ENCODE measurements at places on chromosomes 5 and 9.
A peak's percentile ranks its signal among the peaks of the same experiment; 100 is the strongest.

- peak; percentile 72 for DNase-seq
These were observed 121.0 kb upstream of the GAS1 start for GRCh38 chr9:87068177-87068840.

- no peak for DNase-seq
These were observed 183.3 kb downstream of the SEMA5A start for GRCh38 chr5:9362600-9362999.

- DNase-seq: no peak
These were observed 18.8 kb downstream of the FUBP3 start for GRCh38 chr9:130598188-130598587.

DNA sequence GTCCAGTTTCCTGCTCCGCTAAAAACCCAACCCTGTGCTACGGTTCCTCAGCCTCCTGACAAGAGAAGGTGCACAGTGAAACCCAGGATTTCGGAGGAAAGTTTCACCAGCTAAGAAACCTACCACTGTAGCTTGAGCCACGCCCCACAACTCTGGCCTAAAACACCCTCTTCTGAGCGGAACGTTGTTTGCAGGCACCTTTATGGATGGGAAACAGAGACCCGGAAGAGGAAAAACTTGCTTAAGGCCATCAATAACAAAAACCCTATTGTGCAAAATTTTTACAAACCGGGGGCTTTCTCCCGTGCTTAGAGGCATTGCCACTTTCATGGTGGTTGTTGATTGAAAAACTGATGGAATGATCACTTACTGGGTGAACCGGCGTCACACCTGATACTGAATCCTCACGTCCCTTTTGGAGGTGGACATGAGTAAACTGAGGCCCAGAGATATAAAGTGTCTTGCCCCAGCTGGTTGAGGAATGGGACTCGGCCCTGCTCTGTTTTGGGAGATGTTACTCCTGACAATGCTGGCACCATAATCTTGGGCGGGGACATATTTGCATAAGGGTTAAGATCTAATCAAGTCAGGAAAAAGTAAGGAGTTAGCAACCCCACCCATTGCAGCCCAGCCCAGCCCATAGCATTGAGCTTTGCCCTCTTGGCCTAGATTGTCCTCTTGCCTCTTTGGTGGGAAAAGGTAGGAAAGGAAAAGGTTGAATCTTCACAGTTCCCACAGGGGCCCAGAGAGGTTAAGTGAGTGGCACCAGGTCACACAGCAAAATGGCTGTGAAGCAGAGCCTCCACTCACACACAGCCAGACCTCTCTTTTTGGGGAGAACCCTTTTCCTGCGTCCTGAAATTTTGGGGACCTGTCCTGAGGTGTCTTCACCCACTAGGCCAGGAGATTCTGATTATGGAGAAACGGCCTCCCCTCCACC is 23.2 kb upstream of the PTGS1 start:
- DNase-seq: no peak

DNA sequence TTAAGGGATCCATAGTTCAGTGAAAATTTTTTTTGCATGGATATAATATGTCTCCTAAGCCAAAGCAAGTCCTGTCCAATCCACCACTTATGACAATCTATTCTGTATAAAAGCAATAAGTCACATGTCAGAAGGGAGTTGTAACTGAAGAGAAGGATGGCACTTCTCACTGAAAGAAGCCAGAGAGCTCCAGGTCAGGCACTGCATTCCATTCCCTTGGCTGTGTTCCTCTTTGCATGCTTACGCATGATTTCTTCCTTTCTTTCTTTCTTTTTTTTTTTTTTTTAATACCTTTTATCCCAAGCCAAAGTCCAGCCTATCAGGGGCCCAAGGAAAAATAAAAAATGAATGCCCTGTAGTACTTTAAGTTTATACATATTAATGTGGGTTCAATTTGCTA is 39.8 kb downstream of the MAMDC2 start:
- no peak for DNase-seq

GRCh38 chr9:90848866-90849265 is 47.2 kb downstream of the SYK start:
- no peak for DNase-seq

- no peak for DNase-seq
These were observed 6.6 kb upstream of the CEMIP2 start for GRCh38 chr9:71774920-71775319.

DNA sequence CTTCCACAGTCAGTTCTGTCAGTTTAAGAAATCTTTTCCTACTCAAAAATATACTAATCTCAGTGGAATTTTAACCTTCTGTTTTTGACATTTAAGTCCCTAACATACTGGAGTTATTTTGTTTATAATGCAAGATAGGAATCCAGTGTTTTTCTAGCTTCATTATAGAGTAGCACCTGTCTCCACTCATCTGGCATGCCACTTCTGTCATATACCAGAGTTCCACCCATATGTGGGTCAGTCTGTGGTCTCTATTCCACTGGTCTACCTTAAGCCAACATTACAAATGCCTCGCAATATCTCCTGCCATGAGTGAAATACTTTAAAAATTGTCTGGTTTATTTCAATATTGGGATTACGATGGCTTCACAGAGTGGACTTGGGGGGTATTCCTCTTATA is 42.9 kb downstream of the RNF145 start:
- DNase-seq: no peak

GRCh38 chr9:75911390-75911789 is 20.9 kb downstream of the PCSK5 start:
- no peak for DNase-seq

DNA sequence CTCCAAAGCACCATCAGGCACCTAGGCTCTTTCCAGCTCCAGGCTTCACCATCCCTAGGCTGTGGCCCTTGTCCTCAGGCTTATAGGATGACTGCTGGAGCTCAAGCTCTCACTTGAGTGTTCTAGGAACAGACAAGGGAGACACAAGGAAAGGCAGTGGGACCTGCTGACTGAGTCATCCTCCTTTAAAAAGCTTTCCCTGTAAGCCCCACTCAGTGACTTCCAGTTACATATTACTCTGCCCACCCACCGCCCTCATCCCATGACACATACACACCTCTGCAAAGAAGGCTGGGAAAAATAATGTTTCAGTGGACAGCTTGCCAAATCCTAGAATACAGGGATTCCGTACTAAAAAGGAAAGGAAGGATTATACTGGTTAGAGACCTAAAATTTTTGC is 154.2 kb upstream of the ZNF366 start:
- DNase-seq: peak; percentile 66
